Liver (tissue), 10 donors: ENCODE measurements at places on chromosomes 5 and 9. TPM values are rescaled to one million over a fixed set of nuclear protein-coding genes. Genes with fewer than 3 reads are reported as not detected.
A peak's percentile ranks its signal among the peaks of the same experiment; 100 is the strongest.

- H3K36me3 ChIP-seq: no peaks in the 10 kb centered on the region
- peaks cover 3% of the 10 kb centered on the region for H3K4me1 ChIP-seq
Observed at GRCh38 chr5:55649963-55650362, 62.2 kb downstream of the SLC38A9 start.

KIF4B gene
- total RNA-seq: 0.05 TPM

DNA sequence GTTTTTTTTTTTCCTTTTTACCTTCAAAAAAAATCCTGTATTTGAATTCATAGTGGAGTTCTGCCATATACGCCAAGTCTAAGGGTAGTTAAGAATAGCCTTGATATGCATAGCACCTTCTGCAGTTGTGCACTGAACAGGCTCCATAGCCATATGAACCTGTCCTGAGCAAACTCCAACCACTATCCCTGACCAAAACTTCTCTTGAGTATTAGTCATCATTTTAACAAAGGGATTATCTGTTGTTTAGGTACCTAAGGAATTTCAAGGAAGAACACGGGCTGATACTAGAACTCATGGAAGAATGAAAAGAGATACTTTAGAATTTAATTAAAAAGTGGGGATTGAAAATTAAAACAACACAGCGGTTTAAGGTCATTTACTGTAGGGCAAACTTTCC, 1.9 kb upstream of the FBXO38 start:
- H3K4me3 ChIP-seq: no peak overlapping the region
- H3K27ac ChIP-seq: no peak overlapping the region
- H3K36me3 ChIP-seq: no peaks in the 10 kb centered on the region
- no peak for DNase-seq
- no peaks in the 10 kb centered on the region for H3K27me3 ChIP-seq

DNA sequence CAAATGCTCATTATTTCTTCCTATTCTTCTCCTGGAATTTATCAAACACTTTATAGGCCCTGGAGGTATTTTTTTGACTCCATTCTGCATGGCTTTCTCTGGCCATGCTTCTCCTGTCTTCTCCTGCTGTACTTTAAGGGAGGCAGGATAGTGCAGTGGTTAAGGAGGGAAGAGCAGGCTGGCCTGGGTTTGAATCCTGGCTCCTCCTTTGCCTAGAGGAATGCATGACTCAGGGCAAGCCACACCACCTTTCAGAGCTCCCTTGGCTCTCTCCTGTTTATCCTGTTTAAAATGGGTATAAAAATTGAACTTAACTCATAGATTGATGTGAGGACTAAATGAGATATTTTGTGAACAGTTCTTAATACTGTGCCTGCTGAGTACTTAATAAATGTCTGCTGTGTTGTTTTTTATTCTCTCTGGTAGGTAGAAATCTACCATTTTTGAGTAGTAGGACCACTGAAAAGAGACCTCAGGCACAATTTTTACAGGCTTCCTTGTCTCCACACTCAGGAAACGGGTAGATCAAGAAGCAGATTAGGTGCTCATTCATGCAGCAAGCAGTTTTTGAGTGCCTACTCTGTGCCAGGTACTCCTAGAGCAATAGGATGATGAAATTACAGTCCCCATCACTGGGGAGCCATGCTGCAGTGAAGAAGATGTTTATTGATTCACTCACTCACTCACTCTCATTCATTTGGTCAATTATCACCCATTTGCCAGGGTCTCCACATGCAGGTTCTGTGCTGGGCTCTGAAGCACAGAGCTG, 32.7 kb upstream of the ARAP3 start:
- no peaks in the 10 kb centered on the region for H3K27me3 ChIP-seq
- no peak overlapping the region for H3K4me3 ChIP-seq
- no peak for DNase-seq
- H3K27ac ChIP-seq: no peak overlapping the region

DNA sequence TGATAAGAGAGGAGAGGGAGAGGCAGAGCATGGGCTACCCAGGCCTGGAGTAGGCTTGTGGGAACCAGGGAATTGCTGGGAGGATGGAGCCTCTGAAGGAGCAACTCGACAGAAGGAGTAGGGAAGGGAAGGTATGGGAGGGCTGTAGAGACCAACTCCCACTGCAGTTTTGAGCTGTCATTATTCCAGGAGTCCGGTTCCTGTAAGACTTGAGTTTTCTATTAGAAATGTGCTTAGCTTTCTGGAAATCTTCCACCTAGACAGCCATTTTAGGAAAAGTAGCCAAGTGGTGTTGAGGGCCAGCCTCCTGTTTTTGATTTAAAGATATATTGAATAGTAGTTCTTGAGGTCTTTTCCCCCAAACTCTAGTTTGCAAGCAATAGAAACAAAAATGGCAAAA, 323.5 kb downstream of the LRRC70 start:
- H3K4me1 ChIP-seq: no peaks in the 10 kb centered on the region
- no peak for DNase-seq
- no peak overlapping the region for H3K27ac ChIP-seq

DNA sequence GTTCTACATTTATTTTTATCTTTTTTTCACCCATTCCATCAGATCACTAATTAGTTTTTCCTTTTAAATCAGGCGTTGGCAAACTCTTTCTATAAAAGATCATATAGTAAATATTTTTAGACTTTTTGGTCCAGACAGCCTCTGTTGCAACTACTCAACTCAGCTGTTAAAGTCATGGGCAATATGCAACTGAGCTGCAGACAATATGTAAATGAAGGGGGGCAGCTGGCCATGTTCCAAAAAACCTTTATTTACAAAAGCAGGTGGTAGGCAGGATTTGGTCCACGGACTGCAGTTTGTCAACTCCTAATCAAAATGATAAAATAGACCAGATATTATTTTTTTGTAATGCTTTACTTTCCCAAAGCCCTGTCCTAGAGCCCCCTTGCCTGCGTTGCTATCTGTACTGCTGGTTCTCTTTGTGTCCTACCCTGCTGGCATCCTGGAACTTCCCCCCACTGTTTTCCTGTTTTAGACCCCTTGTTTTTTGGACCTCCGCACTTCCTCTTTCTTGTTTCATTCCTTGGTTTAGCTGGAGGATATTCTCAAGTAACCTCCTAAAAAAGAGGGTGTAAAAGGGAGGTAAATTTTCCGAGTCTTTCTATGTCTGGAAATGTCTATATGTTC, 24.7 kb upstream of the TNFSF8 start:
- H3K4me3 ChIP-seq: no peak overlapping the region
- no peaks in the 10 kb centered on the region for H3K27me3 ChIP-seq
- DNase-seq: no peak
- no peaks in the 10 kb centered on the region for H3K36me3 ChIP-seq
- H3K27ac ChIP-seq: no peak overlapping the region

TEX48 gene
- not detected for total RNA-seq

GRCh38 chr9:19288081-19288480, 57.6 kb downstream of the DENND4C start:
- no peak overlapping the region for H3K4me3 ChIP-seq
- H3K27ac ChIP-seq: no peak overlapping the region
- peaks cover 1% of the 10 kb centered on the region for H3K4me1 ChIP-seq
- no peaks in the 10 kb centered on the region for H3K27me3 ChIP-seq
- DNase-seq: no peak

CACNA1B gene
- under 0.01 TPM for total RNA-seq

MRNIP gene
- total RNA-seq: 12.0 TPM

OLFM1 gene
- 3.7 TPM for total RNA-seq

DNA sequence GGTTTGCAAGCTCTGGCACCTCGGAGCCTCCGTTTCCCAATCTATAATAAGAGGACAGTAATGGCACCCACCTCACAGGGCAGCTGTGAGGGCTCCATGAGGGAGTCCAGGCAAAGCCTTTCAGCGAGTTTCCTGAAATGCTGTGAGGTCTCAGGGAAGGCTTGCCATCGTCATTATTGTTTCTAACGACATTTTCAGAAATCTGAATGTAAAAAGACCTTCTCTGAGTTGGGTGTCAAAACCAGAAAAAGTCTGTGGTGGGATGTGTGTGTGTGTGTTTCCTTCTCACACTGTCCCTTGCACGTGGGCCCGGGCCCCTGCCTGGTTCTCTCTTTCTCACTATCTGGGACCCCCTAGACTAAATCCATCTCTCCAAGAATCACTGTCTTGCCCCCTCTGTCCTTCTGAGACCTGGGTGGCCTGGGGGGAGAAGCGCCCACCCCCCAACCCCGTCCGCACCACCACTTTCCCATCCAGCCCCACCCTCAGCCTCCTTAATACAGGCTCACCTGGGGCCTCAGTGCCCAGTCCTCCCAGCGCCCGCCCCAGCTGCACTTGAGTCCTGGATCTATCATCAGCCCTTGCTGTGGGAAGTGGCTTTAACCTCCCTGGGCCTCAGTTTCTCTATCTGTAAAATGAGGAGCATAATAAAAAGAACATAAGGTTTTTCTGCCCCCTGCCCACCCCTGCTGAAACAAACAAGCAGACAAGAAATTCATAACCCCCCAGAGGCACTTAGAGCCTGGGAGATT, 180.3 kb downstream of the C9orf50 start:
- no peaks in the 10 kb centered on the region for H3K27me3 ChIP-seq
- no peak overlapping the region for H3K27ac ChIP-seq
- no peaks in the 10 kb centered on the region for H3K36me3 ChIP-seq
- H3K4me1 ChIP-seq: peaks cover 7% of the 10 kb centered on the region

GRCh38 chr5:141691286-141691866, 9.3 kb upstream of the ARAP3 start:
- H3K27me3 ChIP-seq: no peaks in the 10 kb centered on the region
- H3K36me3 ChIP-seq: no peaks in the 10 kb centered on the region
- H3K27ac ChIP-seq: no peak overlapping the region
- DNase-seq: no peak

- H3K4me1 ChIP-seq: peaks cover 22% of the 10 kb centered on the region
- no peak overlapping the region for H3K4me3 ChIP-seq
- no peaks in the 10 kb centered on the region for H3K36me3 ChIP-seq
- H3K27me3 ChIP-seq: no peaks in the 10 kb centered on the region
- no peak overlapping the region for H3K27ac ChIP-seq
- DNase-seq: no peak
Observed at GRCh38 chr9:137234758-137235423, 4.2 kb downstream of the SLC34A3 start.

DNA sequence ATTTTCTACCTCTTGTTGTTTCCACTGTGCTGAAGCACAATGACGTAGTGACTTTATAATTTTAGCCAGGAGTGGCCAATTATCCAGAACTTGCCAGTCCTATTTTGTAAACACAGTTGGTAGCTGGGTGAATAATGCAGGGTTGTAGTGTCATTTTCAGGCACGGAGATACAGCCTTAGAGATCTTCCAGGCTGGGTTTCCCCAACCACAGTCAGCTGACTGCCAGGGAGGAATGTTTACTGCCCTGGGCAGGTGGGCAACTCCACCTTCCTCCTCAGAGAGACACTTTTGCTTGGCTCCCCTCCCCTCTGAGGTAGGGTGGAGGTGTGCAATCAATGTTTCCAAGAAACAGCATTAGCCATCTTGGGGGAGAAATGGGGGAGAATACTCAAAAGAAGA, 228.1 kb upstream of the NR4A3 start:
- no peak for DNase-seq
- no peaks in the 10 kb centered on the region for H3K4me1 ChIP-seq
- H3K36me3 ChIP-seq: no peaks in the 10 kb centered on the region
- no peaks in the 10 kb centered on the region for H3K27me3 ChIP-seq
- no peak overlapping the region for H3K4me3 ChIP-seq
- H3K27ac ChIP-seq: no peak overlapping the region

- no peak overlapping the region for H3K4me3 ChIP-seq
- H3K27ac ChIP-seq: peak overlapping the region; percentile 43
- no peak for DNase-seq
- no peaks in the 10 kb centered on the region for H3K36me3 ChIP-seq
Observed at GRCh38 chr9:114180696-114181606, 25.6 kb downstream of the COL27A1 start.

GRCh38 chr5:117496801-117497200, 922.2 kb upstream of the SEMA6A start:
- no peak overlapping the region for H3K27ac ChIP-seq
- H3K36me3 ChIP-seq: no peaks in the 10 kb centered on the region
- DNase-seq: no peak
- no peaks in the 10 kb centered on the region for H3K4me1 ChIP-seq
- H3K4me3 ChIP-seq: no peak overlapping the region
- no peaks in the 10 kb centered on the region for H3K27me3 ChIP-seq

IFNA21 gene
- not detected for total RNA-seq

- H3K4me3 ChIP-seq: no peak overlapping the region
- DNase-seq: no peak
- no peaks in the 10 kb centered on the region for H3K27me3 ChIP-seq
Observed at GRCh38 chr5:132486318-132487094, 4.1 kb downstream of the IRF1 start.

OGN gene
- 0.92 TPM for total RNA-seq

GRCh38 chr9:108983885-108984284, 29.4 kb downstream of the CTNNAL1 start:
- no peaks in the 10 kb centered on the region for H3K27me3 ChIP-seq
- DNase-seq: no peak
- no peak overlapping the region for H3K4me3 ChIP-seq
- H3K36me3 ChIP-seq: no peaks in the 10 kb centered on the region
- no peaks in the 10 kb centered on the region for H3K4me1 ChIP-seq
- no peak overlapping the region for H3K27ac ChIP-seq

SLC34A3 gene
- not detected for total RNA-seq

SLC6A3 gene
- not detected for total RNA-seq

KIF27 gene
- total RNA-seq: 5.1 TPM

GLRA1 gene
- not detected for total RNA-seq

ASPN gene
- 6.4 TPM for total RNA-seq

OR13D1 gene
- not detected for total RNA-seq

PITX1 gene
- not detected for total RNA-seq

NCBP1 gene
- total RNA-seq: 16.4 TPM

AGXT2 gene
- 67.9 TPM for total RNA-seq

DNA sequence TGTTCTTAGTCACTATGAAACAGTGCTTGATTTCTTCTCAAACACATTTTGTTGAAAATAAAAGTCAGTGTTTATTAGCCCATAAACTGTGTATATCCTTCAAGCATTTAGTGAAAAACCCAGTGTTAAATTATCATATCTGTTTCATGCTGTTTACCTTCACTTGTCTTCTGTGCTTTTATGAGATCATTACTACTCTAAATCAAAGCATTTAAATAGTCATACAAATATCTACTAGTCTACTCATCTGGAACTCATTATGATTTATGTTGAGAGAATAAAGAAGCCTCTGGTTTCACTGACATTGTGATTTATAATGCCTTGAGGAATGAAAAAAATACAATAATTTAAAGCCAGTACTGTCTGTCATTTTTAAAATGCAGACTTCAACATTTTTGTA, 366.5 kb downstream of the SLCO4C1 start:
- DNase-seq: no peak
- H3K27ac ChIP-seq: no peak overlapping the region
- no peaks in the 10 kb centered on the region for H3K36me3 ChIP-seq
- H3K4me3 ChIP-seq: no peak overlapping the region
- H3K27me3 ChIP-seq: no peaks in the 10 kb centered on the region

- DNase-seq: no peak
- peaks cover 33% of the 10 kb centered on the region for H3K4me1 ChIP-seq
- H3K36me3 ChIP-seq: no peaks in the 10 kb centered on the region
- peak overlapping the region; percentile 98 for H3K27ac ChIP-seq
- no peaks in the 10 kb centered on the region for H3K27me3 ChIP-seq
Observed at GRCh38 chr5:172870291-172870714, 36.3 kb downstream of the ERGIC1 start.

GRCh38 chr5:34487159-34487879, 168.8 kb upstream of the RAI14 start:
- peak overlapping the region; percentile 88 for H3K27ac ChIP-seq
- H3K4me3 ChIP-seq: no peak overlapping the region
- peaks cover 27% of the 10 kb centered on the region for H3K4me1 ChIP-seq
- no peaks in the 10 kb centered on the region for H3K27me3 ChIP-seq
- DNase-seq: no peak
- H3K36me3 ChIP-seq: no peaks in the 10 kb centered on the region

GARIN3 gene
- total RNA-seq: not detected

TRIM36 gene
- 0.25 TPM for total RNA-seq

DPYSL3 gene
- total RNA-seq: 2.1 TPM
